ENCODE measurements at places on chromosomes 6 and 20.

DNA sequence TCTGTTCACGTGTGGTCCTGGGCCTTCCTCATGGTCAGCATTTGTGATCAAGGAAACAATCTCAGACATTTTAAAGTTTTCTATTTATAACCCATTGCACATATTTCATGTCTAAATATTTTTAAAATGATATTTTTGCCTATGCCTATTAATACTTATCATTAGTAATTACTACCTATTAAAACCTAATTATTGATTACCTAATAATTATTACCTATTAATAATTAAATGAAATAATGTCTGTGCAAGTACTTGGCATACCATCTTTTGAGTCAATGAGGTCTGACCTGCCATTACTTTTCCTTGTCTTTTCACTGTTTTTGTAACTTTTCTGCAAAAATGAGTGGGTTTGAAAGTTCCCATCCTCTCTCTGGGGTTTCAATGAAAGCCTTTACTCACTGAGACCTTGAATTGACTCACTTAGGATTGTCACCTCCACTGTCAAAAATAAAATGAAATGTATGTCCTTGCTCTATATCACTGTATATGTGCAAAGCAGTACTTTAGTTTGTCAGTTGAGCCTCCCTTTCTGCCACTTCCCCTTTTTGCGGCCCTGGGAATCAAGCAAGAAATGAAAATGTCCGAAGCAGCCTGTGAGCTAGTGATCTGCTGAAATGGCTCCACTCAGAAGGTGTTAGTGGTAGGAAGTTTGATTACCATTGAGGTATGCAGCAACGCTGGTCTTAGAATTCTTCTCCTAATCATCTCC is 87.8 kb downstream of the L3MBTL3 start:
- no peak for DNase-seq

DNA sequence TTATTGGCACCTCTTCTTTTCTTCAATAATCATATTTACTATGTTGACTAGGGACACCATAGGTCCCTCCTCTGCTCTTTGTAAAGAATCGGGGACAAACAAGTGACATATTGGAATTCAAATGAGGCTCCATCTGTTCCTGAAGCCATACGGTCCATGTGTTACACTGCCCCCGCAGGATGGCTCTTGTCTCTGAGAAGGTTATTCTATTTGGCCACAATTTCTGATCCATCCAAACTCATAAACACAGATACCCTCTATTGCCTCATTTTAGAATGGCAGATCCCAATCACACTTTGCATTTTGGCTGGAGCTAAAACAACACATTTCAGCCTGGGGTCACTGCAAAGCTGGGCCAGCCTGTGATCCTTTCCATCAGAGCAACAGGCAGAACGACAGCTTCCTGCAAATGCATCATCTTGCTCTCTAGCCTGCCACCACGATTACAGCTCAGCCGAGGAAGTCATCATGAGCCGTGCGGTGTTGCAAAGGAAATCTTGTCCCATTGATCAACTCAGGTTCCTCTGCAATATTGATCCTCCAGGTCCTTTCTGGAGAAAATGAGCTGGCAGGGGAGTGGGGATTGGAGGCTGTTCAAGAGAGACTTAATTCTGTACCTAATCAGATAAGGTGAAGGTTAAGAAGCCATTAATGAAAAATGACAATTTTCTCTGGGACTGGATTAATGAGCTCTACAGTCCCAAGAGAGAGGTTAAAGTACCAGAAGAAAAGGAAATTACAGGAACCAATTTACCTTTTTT is 73.1 kb downstream of the AGPAT4 start:
- no peak for DNase-seq

DNA sequence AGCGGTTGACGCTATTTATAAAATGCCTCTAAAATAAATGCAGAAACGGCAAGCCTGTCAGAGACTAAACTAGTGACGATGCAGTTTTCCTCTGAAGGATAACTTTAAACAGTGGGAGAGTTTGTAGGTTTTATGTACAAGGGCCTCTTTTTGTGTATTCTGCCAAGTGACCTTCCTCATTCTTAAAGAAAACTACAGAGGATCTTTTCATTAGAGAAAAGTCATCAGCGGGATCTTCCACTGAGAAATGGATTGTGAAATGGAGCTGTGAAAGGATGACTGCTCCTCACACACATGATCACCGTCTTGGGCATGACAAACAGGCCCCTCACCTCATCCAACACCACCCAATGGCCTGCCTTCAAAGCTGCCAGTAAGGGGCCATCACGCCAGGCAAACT is 89.0 kb upstream of the LYRM2 start:
- no peak for DNase-seq

DNA sequence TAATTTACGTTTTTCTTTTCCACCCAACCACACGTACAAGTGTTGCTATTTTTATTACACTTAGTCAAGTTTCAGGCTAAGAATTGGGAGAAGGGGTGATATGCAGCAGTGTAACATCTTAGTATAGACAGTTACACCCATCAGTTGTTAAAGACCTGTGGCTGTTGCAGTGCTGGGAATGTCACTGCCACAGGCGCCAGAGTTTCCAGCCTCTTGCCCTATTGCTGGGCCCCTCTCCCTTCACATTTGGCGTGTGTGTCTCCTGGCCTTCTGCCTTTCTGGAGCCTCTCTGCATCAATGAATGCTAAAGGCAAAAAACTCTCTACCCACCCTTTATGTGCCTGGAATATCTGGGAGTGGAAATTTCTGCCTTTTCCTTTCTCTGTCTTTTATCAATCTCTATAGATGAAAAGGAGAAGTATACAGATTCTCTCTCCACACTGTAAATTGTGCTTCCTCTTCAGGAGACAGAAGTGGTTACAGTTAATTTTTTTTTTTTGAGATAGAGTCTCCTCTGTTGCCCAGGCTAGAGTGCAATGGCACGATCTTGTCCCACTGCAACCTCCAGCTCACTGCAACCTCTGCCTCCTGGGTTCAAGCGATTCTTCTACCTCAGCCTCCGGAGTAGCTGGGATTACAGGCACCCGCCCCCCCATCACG is 73.0 kb downstream of the TIAM2 start:
- DNase-seq = no peak

GRCh38 chr20:59434960-59435359 is 134.5 kb downstream of the EDN3 start:
- DNase-seq = no peak

DNA sequence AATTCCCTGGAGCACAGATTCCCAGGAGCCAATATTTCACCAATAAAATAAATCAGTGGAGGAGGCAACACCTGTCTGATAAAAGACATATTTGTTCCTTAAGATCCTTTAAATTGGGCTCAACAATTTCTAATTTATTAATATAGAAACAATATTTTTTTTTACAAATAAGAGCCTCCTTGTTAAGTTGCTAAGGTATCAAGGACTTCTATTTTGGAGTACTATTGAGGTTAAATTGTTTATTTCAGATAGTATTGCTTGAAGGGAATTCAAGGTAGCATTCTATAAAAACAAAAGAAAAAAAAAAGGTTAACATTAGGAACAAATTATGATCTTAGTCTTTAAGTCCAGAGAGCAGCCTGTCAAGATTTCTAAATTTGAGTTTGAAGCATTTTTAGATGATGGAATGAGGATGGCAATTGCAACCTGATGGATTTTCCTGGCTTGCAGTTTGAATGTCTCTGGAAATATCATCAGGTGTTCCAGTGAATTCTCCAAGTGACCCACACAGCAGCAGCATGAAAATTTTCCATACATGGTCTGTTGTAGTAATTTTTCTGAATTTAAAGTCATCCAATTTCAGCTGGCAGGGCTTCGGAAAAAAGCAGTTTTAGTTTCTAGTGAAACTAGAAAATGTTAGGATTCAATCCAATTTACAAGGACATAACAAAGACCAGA is 19.3 kb upstream of the NCR2 start:
- DNase-seq = no peak

GRCh38 chr20:39880890-39881289 is 808.1 kb downstream of the MAFB start:
- DNase-seq = no peak

DNA sequence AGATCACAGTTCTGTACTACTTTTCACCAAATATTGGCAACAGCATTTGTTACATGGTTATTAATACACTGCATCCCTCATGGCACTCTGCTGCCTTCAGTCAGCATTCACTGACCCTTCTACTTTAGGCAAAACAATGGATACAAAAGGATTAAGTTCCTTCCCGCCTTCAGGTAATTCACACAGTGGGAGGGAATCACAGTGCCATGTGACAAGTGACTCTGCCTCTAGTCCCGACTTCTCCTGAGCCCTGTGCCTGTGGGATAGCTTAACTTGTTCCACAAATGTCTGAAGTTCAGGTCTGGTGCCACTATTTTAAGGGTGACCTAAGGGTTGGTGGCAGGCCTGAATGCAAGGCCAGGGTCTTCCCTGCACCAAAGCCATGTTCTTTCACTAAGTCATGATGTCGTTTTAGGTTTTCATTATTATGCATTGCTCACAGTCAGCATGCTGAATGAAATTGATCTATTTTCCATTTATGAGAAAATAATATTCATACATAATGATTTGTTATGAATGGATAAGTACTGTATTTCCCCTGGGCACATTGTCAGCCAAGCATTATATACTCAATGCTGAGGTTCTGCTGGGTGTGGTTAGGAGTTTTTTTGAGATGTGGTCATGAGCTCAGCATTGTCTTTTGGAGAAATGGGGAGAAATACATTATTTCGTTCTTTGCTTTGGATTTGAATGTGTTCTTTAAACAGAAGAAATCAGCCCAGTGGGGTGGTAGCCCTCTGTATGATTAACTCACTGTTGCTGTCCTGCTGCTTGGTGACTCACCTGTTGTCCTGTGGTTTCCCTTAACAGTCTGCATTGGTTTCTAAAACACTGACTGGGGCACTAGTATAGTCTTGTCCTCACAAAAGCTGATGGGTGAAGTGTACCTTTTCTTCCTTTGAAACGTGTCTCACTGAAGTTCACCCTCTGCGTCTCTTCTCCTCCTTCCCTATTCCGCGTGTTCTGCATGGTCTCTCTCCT is 66.4 kb downstream of the AFDN start:
- DNase-seq = no peak

GRCh38 chr6:72619883-72620696 is 1.8 kb upstream of the KCNQ5 start:
- DNase-seq = peak; percentile 62

GRCh38 chr20:4022386-4023286 is 7.3 kb upstream of the RNF24 start:
- DNase-seq = no peak

DNA sequence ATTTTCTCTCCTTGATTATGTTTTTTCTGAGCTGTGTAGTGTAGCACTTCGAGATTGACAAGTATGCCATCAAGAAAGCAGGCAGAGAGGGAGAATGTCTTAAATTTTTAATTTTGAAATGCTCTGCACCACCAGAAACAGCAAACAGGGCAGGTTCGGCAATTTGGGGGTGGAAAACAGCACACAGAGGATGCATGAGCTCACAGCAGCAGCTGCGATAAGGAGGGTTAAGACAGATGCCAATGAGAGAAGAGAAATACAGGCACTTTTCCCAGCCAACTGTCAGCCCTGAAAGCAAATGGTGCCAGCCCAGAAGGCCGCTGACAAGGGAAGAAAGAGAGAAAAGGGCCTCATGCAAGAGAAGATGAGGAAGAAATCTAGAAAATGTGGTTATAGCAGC is 15.1 kb upstream of the SNRPB2 start:
- no peak for DNase-seq

DNA sequence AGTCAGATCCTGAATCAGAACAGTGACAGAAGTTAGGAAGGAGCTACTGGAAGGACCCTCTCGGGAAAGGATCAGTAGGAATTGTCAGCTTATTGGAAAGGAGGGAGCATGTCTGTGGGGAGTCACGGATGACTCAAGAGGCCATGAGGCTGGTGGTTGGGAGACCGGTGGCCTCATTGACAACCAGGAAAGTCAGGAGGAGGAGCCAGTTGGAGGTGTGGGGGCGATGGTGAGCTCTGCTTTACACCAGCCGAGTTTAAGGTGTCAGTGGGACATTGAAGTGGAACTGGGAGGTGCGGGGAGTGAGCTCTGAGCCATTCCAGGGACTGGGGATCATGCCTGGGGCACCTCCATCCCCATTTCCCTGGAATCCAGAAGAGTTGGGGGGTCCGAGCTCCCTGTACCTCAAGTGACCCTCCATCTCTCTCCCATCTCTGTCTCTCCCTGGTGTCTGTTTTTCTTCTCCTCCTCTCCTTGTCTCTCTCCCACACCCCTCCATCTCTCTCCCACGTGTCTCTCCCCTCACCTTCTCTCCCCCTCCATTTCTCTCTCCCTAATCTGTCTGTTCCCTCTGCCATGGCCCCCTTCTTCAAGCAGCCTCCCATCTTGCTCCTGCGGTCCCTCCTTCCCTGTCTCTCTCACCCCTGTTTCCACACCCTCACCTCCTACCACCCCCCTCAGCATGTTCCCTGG is 14.3 kb upstream of the ZBTB9 start:
- DNase-seq = no peak

DNA sequence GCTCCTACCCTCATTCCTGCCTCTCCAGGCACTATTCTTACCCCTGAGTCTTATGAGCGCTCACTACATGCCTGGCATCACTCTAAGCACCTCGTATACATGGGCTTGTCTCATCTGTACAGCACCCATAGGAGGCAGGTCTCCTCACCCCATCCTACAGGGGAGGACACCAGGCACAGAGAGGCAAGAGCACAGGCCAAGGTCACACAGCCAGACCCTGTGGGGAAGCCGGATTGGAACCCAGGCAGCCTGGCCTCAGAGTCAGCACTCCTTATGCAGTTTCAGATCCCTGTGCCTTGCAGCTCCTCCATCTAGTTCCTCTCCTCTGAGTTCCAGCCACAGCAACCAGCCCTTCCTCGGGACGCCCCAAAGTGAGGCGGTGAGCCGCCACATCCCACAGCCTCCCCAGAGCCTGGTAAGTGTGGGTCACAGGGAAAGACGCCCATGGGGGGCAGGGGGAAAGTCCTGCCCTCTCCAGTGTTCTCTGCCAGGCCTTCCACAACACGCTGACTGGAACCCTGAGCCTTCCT is 103.3 kb downstream of the NFATC2 start:
- no peak for DNase-seq

- DNase-seq = no peak
These were observed 7.0 kb downstream of the RWDD1 start for GRCh38 chr6:116578335-116578734.

DNA sequence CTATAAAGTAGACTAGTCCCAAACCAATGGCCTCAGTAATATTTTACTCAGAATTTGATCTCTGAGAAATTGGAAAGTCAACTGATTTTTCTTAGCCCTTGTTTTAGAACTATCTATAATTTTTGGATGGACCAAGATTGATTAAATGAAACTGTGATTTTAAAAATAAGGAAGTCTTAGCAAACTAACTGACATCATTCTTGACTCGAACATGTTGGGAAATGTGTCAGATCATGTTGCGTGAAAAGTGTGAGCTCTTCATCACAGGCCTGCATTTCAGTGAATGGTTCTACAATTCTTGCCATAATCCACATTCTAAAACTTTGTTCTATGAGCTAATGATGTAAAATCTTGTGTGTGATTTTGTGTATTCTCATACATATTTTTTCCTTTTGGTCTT is 11.0 kb downstream of the TNFAIP3 start:
- DNase-seq = no peak

GRCh38 chr6:85966828-85967227 is 324.1 kb upstream of the SYNCRIP start:
- DNase-seq = no peak

- DNase-seq = no peak
These were observed 102.3 kb upstream of the BMP2 start for GRCh38 chr20:6665161-6665560.

GRCh38 chr6:162871966-162872365 is 144.2 kb downstream of the PACRG start:
- no peak for DNase-seq
